ENCODE measurements at places on chromosomes 3 and 15. TPM values are rescaled to one million over a fixed set of nuclear protein-coding genes. Genes with fewer than 3 reads are reported as not detected.

Gene SLC35A5
- 68.9 TPM for total RNA-seq

Gene KCNAB1
- total RNA-seq, result 0.90 TPM

Gene ARGFX
- total RNA-seq, result not detected

Gene C3orf80
- total RNA-seq, result 0.21 TPM

Gene COL8A1
- not detected for total RNA-seq

Measured in SK-MEL-5 (cell line).